ENCODE measurements at places on chromosomes 6 and 20. TPM values are rescaled to one million over a fixed set of nuclear protein-coding genes. Genes with fewer than 3 reads are reported as not detected.
A peak's percentile ranks its signal among the peaks of the same experiment; 100 is the strongest.

DNA sequence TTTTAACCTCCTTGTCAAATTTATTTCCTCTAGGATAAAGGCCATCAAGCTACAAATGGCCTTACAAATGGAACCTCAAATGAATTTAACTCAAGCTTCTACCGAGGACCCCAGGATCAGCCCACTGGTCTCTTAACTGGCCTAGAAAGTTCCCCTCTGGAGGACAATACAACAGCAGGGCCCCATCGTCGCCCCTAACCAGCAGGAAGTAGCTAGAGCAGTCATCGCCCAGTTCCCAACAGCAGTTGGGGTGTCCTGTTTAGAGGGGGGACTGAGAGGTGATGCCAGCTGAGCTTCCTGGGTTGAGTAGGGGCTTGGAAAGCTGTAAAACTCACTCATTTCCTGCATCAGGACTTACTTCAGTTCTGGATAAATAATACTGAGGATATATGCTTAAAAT, 25.6 kb downstream of the CEP85L start:
- DNase-seq, result no peak

GRCh38 chr20:4153251-4153650, 137.9 kb upstream of the RNF24 start:
- DNase-seq, result no peak

- no peak for DNase-seq
These were observed 128.4 kb downstream of the KLHL32 start for GRCh38 chr6:97052896-97053295.

GRCh38 chr6:99614430-99615186, 8.0 kb downstream of the PRDM13 start:
- peak; percentile 7 for DNase-seq

MEP1A gene
- total RNA-seq, result not detected

FNDC1 gene
- not detected for total RNA-seq

DNA sequence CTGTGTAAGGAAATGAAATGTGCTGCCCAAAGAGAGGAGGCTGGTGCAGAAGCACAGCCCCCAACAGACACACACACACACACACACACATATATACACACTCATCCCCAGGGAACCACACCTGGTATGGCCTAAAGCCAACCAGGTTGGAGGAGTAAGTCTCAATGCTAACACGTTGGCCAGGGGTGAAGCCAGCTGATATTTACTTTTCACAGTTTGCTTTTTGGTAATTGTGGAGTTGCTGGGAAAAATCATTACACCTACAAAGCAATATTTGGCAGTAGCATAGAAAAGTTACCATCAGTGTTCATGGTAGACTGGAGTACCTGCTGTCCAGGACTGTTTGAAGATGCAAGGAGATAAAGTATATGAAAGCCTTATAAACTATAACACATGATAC, 50.3 kb upstream of the NAA20 start:
- no peak for DNase-seq

GRCh38 chr6:101276066-101276465, 117.4 kb upstream of the GRIK2 start:
- DNase-seq, result peak; percentile 6

EFHC1 gene
- total RNA-seq, result 41.9 TPM

GRCh38 chr6:79430913-79431536, 106.2 kb downstream of the LCA5 start:
- DNase-seq, result no peak

DNA sequence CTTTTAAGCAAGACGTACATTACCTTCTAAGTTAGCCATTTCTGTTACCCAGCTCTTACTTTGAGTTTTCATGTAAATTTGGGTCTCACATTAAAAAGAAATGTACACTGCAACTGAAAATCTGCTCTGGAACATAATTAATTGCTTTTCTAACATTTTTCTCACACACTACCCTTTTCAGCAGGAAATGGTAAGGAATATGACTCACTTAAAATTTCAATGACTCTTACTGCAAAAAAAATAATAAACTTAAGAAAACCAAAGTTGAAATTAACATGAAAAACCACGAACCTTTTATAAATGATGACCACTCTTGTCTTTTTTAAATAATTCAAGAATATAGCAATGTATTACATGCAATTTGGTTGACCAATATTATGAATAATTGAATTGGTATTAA, 1.3 kb downstream of the CGA start:
- peak; percentile 29 for DNase-seq

CLPSL2 gene
- not detected for total RNA-seq

GRCh38 chr20:45095805-45096238, 5.1 kb downstream of the KCNS1 start:
- DNase-seq, result peak; percentile 61

DNA sequence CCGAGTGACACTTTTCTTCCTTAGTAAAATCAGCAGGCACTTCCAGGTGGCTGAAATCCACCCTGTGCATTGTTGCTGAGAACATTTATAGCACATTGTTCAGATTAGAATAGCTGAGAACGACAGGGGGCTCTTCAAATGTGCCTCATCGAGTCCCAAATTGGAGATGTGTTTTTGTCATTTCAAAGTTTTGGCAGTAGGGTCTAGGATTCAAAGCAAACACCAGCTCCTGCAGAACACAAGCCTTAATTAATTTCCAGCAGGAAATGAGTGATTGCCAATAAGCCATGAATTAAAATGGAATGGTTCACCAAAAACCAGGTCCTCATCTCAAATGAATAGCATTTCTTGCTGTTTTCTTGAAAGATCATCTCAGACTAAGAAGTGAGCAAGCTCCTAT, 171.6 kb downstream of the PLCB1 start:
- DNase-seq, result no peak

C6orf163 gene
- total RNA-seq, result 0.46 TPM

GNAS-AS1 gene
- not detected for total RNA-seq

KHDRBS2 gene
- total RNA-seq, result not detected

CSTF1 gene
- 54.4 TPM for total RNA-seq

TSHZ2 gene
- total RNA-seq, result not detected

GRCh38 chr20:60224914-60225313, 266.7 kb downstream of the CDH26 start:
- no peak for DNase-seq

DLK2 gene
- total RNA-seq, result 2.4 TPM

- no peak for DNase-seq
These were observed 16.1 kb downstream of the LMBRD1 start for GRCh38 chr6:69780585-69781178.

GSTA3 gene
- total RNA-seq, result not detected

COL21A1 gene
- 12.9 TPM for total RNA-seq

SPATS1 gene
- total RNA-seq, result not detected

DNA sequence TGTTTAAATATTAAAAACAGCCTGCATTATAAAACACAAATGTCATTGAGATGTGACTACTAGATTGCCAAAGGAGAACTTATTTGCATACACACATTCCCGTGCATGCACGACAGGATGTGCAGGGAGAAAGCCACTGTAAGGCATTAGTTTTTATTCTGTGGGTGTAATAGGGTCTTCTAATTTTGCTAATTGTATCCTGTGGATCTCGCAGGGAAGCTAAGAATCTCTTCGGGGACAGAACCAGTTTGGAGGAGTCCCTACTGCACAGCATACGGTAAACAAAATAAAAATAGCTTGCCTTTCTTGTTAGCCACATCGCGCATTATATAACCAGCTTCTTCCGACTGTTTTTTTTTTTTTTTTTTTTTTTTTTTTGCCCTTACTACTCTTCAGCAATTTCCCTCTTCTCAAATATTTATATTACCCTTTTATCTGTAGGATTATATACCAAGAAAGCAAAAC, 2.0 kb downstream of the ATXN1 start:
- no peak for DNase-seq

DNA sequence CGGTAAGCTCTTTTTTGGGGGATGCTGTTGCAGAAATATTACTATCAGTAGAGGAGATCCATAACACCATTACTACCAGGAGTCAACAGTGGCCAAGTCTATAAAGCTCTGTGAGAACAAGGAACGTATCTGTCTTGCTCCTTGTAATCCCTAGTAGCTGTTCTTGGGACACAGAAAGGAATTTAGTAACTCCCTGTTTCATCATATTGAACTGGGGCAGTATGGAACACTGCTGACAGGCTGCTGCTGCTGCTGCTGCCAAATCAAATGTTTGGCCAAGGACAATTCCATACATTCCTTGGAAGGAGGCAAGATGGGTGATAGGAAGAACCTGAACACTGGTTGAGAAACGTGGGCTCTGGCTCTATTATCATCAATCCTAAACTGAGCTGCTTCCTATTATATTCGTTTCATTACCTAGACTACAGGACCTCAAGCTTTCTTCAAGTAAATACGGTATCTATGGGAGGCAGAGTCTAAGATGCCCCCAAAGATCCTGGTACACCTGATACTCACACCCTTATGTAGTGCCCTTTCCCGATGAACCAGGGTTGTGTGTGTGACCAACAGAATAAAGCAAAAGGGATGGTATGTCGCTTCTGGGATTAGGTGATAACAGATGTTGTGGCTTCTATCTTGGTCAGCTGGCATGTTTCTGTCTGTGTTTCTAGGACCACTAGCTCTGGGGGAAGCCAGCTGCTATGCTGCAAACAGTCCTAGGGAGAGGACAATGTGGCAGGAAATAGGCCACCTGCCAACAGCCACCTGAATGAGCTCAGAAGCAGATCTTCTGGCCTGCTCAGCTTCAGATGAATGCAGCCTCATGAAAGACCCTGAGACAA, 39.5 kb downstream of the ELOVL5 start:
- peak; percentile 78 for DNase-seq

DNA sequence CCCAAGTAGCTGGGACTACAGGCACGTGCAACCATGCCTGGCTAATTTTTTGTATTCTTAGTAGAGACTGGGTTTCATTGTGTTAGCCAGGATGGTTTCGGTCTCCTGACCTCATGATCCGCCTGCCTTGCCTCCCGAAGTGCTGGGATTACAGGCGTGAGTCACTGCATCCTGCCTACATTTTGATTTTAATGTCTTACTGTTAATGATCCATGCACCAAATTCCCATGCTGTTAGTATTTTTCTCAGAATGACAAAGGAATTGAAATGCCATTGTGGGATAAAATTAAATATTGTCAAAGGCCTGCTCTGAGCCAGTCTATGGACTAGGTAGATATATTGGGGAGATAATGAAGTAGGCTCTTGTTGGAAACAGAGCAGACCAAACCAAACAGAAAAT, 28.2 kb downstream of the CBFA2T2 start:
- peak; percentile 79 for DNase-seq

All from LHCN-M2 (cell line).